ENCODE measurements at places on chromosomes 4 and X.

DNA sequence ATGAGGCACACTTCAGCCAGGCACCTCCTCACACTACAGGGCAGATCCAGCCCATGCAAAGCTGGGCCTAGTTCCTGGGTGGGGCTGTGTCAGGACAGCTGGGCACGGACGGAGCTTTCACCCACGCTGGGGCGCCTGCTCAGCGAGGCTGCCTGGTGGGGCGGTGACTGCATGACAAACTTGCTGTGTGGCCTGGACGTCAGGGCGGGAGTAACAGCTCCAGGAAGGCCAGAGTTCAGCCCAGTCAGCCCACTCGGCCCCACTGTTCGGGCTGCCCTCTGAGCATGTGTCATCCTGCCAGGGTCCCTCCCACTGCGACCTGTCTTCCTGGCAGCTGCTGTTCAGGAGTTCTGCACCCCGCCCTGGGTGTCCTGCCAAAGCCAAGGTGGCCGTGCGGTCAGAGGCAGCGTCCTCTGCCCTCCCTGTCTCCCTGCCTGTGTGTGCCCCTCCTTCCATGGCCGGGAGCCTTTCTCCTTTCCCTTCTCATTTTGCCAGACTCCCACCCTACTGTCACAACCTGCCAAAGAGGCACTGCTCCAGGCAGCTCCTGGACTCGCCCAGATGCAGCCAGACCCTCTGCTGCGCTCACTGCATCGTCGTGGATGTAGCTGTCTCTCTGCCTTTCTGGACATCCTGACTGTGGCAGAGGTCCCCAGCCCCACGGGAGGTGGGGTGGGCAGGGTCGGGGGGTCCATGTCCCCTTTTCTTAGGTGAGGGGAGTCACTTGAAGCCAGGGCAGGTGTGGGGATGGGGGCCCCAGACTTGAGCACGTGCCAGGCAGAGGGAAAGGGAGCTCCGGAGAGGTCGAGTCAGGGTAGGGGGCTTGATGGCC lies 33.0 kb upstream of the KIAA0232 start:
- no peak for DNase-seq

- DNase-seq = no peak
These were observed 92.6 kb upstream of the H2AZ1 start for GRCh38 chr4:100042711-100043110.

DNA sequence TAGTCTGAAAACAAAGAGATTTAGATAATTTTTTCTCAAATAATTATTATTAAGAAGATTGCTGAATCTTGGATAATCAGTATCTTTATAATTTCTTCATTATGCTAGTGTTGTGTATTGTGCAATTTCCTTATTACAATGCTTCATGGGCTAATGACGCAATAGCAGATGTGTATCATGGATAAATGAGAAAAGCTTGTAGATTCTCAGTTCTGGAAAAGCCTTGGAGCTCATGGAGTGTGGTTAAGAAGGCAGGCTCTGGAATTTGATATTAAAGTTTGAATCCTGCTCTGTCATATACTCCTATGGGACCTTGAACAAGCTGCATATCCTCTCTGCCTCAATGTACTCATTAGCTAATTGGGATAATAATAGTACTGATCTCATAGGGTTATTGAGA lies 18.9 kb upstream of the CXCL8 start:
- DNase-seq = no peak

DNA sequence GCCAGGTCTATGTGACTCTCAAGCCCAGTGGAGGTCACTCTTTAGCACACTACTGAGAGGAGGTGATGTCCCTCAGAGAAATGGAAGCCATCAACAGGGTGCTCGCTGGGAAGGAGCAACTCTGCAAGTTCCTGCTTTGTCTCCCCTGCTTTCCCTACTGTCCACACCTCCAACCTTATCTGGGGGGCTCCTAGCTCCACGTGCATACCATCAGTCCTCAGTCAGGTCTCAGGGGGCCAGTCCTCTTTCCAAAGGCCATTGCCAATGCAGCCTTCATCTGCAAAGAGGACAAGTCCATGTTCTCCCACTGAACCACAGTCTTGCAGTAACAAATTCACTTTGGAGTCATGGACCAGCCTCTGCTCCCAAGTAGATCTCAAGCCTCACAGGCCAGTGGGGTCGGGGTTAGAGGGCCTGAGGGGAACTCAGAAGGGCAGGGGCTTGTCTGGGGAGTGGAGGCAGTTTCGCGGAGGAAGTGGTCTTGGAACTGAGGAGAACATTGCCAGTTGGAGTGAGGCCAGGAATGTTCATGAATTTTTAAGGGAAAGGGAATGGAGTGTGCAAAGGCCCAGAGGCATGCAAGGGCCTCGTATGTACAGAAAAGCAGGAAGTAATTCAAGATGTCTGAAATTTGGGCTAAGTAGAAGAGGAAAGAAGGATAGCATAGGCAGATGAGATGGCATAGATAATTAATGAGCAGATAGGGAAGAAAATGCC lies 8.9 kb downstream of the RTL5 start:
- no peak for DNase-seq

- no peak for DNase-seq
These were observed 50.3 kb upstream of the OTUD4 start for GRCh38 chr4:145230726-145231125.

DNA sequence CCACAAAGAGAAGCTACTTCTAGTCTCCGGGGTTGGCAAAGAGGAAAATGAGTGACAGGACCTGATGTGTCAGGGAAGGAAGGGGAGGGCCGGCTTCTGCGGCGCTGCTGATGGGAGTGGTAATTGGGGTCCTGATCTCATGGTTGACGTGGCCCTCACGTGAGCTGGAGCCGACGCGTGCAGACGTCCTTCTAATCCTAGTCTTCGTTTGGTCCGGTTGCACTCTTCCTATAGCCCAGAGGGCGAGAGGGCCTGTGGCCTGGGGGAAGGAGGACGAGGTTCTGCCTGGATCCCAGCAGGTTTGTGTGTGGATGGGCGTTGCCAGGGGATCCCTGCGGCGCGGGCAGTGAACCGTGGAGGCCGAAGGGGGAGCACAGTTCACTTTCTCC lies at the start of gene ARMCX1:
TSS of gene ARMCX1 (plus strand) at position 186 of the 389 bp plus-strand sequence. CDS start 2,384 bp downstream, outside the sequence.
- DNase-seq = peak; percentile 2

- DNase-seq = no peak
These were observed 14.8 kb downstream of the BLOC1S4 start for GRCh38 chr4:6730603-6731317.

DNA sequence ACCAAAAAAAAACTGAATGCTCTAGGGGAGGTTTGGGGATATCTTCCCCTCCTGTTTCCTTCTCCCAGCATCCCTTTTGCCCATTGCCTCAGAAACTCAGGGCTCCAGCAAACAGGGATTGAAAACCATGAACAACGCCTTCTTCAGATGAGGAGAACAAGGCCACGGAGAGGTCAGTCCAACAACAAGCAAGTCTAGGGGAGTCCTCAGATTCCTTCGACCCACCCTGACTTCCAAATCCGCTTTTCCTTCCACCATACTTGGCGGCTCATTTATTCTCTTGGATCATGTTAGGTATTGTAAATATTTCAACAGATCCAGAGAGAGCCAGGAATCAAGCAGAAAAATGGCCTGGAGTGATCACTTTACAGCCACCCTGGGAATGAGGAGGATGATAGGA lies 21.9 kb downstream of the REELD1 start:
- DNase-seq = no peak

DNA sequence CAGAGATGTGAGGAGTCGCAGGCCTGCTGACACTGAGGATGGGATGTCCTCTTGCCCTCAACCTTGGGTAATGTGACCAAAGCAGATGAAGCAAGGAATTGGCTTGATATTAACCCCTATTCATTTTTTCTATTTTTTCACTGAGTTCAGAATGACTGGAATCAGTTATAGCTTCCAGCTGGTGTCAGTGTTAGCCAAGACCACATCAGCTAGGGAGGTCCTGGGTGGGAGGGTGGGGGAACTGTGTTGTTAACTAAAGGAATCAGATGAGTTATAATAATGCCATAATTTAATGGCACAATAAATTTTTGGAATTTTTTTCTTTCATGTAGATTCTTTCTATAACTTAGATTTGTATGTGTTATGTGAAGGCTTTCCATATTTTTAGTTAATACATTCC lies 91.9 kb downstream of the EGF start:
- DNase-seq = no peak

DNA sequence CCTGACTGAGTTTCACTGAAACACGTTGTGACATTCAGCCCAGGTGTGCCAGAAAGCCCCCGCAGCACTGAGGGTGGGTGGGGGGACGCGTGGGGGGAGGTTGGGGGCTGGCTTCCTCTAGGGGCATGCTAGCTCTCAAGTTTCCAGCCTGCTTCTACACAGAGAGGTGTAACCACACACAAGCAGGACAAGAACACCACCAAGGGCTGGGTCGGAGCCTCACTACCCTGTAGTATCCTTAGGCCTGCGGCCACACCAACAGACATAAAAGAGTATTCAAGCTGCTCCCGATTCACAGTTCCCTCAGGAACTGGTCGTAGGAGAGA lies 1.8 kb downstream of the USP46 start:
- no peak for DNase-seq

GRCh38 chr4:17356926-17357325 lies 155.0 kb downstream of the QDPR start:
- no peak for DNase-seq

DNA sequence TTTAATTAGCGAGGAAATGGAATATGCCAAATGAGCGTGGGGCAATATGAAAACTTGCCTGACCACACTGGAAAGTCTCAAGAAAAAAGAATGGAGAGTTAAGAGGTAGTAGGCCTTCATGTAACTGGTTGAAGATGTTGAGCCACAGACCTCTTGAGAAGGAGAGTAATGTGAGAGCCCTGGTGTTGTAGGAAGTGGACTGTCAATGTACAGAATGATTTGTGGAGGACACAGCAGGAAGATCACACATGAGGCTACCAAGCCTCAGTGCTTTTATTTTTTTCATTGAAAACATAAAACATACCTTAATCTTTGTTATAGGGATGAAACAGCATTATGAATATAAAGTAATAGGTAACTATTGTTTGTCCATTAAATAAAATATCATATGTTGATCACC lies 331.6 kb downstream of the UNC5C start:
- DNase-seq = no peak

GRCh38 chr4:7632341-7632740 lies 197.6 kb upstream of the PSAPL1 start:
- no peak for DNase-seq

DNA sequence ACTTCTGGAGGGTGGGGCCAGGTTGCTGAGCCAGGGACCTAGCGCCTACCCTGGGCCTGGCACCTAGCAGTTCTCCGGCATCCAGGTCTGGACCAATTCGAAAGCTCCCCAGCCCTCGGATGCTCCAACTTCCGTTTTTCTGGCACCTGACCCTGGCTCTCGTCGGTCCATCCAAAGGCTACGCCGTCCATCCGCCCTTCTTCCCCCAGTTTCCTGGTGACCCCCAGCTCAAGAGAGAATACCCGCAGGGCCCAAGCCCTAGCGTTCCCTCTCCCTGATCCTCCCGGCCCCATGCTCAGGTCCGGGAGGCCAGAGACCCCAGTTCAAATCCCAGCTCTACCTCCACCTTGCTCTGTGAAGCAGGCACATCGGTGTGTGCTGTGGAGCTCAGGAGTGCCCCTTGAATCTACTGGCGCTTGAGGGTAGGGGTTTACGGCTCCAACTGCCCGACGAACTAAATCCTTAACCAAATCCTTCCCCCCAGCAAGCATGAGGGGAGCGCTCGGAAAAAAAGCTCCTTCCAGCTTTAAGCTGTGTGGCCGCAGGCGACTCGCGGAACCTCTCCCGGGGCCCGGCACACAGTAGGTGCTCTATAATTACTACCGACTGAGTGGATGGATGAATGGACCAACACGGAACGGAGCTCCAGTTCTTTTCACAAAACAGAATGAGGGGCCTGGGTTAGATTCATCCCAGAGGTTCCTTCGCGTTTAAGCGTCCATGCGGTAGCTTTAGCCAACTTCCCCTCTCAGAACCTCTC lies 1.1 kb downstream of the CRMP1 start:
- DNase-seq = no peak

- no peak for DNase-seq
These were observed 6.2 kb downstream of the CHIC2 start for GRCh38 chr4:54058171-54058570.

DNA sequence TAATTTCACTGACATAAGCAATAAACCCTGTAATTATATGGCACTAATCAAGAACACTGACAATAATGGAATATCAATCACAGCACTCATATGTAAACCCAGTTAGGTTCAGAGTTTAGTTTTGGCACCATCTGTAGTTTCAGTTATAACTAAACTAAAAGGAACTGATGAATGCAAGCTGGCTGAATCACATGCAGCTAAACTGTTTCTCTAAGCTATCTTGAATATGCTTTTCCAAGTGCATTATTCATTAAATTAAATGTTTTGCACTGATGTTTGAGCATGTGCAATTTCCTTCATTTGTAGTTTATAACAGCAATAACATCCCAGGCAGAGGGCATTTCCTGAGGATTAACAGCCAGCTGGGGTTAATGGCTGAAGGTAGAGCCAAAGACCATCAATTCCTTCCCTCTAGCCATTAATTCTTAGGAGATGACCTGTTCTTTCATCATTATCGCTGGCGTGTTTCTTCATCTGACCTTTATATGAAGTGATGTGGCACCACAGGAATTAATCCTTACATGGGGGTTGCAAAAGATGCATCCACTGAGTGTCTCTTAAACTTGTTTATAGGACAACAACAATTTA lies 562.8 kb upstream of the IGFBP7 start:
- DNase-seq = no peak

- no peak for DNase-seq
These were observed 84.5 kb downstream of the GATB start for GRCh38 chr4:151676301-151676700.

- no peak for DNase-seq
These were observed 3.7 kb upstream of the RHOH start for GRCh38 chr4:40193016-40193571.

- DNase-seq = no peak
These were observed 121.6 kb upstream of the CBR4 start for GRCh38 chr4:169131556-169132208.

- DNase-seq = no peak
These were observed 16.9 kb downstream of the STAP1 start for GRCh38 chr4:67575232-67576058.

- no peak for DNase-seq
These were observed 15.3 kb downstream of the UGT2B15 start for GRCh38 chr4:68654946-68655721.

DNA sequence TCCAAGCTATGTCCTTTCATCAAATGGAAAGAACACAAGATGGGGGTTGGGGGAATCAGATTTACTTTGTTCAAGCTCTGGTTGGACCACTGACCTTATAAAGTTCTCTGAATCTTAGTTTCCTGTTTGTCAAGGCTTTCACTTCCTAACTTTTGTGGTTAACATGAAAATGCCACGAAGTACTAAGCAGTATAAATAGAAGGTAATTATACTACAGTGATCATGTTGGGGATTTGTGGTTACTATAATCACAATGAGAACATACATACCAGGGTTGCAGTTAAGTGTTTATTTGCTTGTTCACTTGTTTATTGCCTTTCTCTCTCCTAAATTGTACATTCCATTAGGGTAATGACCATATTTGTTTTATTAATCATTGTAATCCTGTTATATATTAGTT lies 53.2 kb downstream of the SPRY1 start:
- DNase-seq = no peak

Data from effector CD8-positive, alpha-beta T cell (primary cell).